ENCODE measurements at places on chromosomes 1 and 21. TPM values are rescaled to one million over a fixed set of nuclear protein-coding genes. Genes with fewer than 3 reads are reported as not detected.

Gene MAP10
- 1.1 TPM for total RNA-seq

- DNase-seq = peak; percentile 21
Measured at GRCh38 chr1:235513495-235514366, 9.5 kb upstream of the B3GALNT2 start.

DNA sequence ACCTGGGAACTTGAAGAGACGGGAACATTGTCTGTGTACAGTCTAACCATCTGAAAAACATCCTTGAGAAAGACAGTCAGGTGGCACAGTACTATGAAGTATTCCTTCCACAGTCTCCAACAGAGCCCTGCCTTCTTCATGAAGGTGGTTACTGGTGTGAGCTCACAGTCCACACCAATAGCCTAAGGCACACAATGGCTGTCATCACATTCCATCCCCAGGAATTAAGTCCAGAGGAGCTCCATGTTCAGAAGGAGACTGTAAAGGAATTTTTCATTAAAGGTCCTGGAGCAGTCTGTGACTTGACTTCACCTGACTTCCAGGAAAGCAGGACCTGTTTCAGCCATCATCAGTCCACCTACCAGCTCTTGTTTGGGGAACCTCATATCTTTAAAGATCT lies 180.2 kb downstream of the C1orf21 start:
- no peak for DNase-seq

- no peak for DNase-seq
Measured at GRCh38 chr1:54743416-54744226, 20.7 kb downstream of the PARS2 start.

- no peak for DNase-seq
Measured at GRCh38 chr1:204336421-204337035, 23.2 kb downstream of the PLEKHA6 start.

- DNase-seq = peak; percentile 64
Measured at GRCh38 chr21:33998402-33998801, 75.0 kb upstream of the MRPS6 start.

DNA sequence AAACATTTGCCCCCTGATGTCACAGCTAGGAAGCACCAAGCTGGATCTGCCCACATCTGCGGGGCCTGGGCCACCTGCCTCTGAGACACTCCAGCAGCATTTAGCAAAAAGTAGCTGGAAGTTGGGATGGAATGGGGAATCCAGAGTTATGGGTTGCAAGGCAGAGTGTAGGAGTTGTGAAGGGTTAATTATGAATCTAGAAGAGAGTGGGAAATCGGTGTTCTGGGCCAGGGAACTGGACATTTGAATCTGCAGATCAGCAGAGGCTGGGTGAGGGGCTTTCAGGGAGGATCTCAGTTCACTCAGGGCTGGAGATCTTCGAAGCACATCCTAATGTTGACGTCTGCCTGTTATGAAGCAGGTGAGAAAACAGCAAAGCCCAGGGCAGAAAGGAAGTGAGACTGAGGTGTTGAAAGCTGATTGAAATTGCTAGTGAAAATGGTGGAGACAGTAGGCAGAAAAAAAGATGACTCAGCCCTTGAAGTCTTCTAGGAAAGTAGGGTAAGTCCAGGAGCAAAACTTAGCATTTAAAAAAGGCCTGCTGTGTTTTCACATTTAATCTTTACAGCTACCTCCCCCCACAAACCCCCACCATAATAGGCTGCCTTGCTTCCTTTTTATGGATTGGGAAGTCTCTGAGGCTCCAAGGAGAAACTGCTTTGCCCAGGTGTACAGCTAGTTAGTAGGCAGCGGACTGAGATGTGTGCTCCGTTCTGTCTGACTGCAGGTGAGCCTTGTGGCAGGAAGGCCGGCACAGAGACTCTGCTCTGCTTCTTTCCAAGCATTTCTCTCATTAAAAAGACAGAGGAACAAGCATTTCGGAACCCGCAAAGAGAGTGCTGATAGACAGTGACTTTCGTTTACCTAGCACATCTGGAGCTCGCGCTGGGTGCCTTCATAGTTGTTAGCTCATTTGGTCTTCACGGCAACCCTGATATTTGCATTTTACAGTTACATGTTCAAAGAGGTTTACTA lies 7.2 kb downstream of the VANGL1 start:
- peak; percentile 82 for DNase-seq

Gene RAB42
- not detected for total RNA-seq

GRCh38 chr1:20184997-20185833 lies 681 bp upstream of the UBXN10 start:
- DNase-seq = peak; percentile 44

Gene LGR6
- 0.32 TPM for total RNA-seq

Gene TSPAN2
- 5.0 TPM for total RNA-seq

Gene LCE1B
- not detected for total RNA-seq
